Activated CD8-positive, alpha-beta memory T cell treated with anti-CD3 and anti-CD28 coated beads for 48 hours (primary cell): ENCODE measurements at places on chromosomes 13 and 19.

DNA sequence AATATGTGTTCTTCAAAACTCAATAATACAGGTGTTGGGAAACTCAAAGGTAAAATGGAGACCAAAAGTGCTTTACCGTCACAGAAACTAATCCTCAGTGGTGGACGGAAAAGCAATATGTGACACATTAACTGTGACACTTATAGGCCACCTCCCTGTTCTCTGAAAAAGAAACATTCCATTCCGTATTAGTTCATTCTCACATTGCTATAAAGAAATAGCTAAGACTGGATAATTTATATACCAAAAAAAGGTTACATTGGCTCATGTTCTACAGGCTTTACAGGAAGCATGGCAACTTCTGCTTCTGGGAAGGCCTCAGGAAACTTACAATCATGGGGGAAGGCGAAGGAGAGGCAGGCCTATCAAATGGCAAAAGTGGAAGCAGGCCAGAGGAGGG, 435.3 kb upstream of the HTR2A start:
- DNase-seq = no peak

- DNase-seq = no peak
Observed at GRCh38 chr19:9058905-9059667, 27.8 kb upstream of the OR1M1 start.

DNA sequence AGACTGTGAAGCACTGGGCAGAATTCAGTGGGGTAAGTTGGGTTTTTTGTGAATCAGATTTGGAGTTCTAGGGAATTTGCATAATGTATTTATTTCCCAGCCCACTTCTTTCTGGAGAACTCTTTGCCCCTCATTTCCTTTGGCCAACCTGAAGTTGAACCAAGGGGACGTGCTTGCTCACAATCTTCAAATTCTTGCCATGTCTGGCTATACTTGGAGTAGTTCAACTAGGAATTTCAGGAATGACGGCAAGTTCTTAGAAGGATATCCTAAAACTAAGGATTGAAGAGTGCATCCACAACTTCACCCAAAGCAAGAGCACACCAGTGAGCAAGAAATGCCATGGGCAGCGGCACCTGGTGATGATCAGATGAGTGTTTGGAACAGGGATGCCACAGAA, 88.5 kb downstream of the TEX26 start:
- DNase-seq = no peak

- DNase-seq = no peak
Observed at GRCh38 chr19:40283414-40284250, 1.5 kb downstream of the AKT2 start.

GRCh38 chr19:12834976-12835757, 788 bp upstream of the RTBDN start:
- DNase-seq = no peak

GRCh38 chr13:53160211-53160610, 131.6 kb downstream of the OLFM4 start:
- DNase-seq = no peak

- DNase-seq = no peak
Observed at GRCh38 chr13:67964986-67965385, 734.9 kb upstream of the PCDH9 start.

DNA sequence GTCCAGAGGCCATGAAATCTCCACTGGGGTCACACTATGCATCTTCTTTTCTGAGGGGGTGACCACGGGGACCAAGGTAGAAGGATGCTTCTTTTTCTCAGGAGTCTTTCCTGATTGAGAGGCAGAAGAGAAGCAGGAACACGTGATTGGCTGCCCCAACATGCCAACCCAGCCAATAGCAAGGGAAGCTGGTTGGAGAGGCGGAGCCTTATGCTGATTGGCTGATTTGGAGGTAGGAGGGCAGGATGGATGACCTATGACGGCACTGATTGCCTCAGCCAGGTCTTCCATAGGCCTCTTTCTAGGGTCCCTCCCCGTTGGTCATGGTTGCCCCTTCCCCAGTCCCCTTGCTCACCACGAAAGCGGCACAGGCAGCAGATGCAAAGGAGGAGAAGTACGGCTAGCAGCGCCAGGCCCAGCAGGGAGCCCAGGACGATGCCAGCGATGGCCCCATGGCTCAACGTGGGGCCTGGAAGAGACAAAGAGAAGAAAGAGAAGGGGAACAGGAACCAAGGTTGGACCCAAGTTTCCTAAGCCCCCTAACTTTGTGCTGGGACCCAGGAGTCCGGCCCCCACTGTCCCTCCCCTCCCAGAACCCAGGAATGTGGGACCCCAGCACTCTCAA, 8.0 kb downstream of the VSIG10L start:
- no peak for DNase-seq

DNA sequence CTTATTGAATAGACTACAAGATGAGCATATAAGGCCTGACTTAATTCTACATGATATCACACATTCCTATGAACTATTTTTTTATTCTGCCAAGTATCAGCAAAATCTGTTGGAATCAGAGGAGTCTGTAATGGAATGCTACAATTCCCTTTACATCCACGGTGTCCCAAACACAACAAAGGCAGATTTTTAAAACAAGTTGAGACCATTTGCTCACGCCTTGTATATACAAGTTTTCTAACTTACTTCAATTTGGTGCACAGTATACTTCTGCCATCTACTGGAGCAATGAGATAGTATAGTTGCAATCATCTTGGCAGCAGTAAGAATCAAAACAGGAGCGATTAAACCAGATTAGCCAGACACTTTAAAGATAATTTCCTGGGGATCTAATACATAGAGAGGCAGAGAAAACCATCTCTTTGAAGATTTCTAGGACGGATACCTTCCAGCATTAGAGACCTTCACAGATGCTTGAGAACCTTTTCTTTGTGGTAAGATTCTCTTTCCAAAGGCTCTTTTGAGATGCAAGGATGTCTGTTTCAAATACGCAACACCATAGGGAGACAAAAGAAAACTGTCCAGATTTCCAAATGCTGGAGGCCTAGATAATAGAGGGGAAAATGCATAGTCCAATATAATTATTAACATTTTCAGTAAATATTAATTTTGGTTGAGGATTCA, 302.0 kb upstream of the MIR17HG start:
- no peak for DNase-seq

- no peak for DNase-seq
Observed at GRCh38 chr13:20159646-20160305, 1.1 kb downstream of the GJA3 start.

DNA sequence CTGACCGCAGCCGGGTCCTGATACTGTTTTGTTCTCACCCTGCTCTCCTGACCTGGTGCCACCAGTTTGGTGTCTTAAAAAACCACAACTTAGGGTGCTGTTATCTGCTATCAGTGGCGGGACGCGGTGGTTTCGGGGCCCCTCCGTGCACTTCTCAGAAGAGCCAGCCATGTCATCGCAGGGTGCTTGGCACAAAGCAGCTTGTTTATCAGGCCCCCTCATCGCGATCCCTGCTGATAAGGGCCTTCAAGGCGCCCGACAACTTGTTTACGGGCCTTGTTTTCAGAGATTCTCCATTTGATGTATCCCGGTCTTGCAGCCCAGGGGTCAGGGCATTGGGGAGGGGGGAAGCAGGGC, 58.1 kb upstream of the KLF2 start:
- DNase-seq = no peak
